ENCODE measurements at places on chromosomes 16 and 17. TPM values are rescaled to one million over a fixed set of nuclear protein-coding genes. Genes with fewer than 3 reads are reported as not detected.

The CD300E gene
- not detected for total RNA-seq

The ACSM5 gene
- not detected for total RNA-seq

The NPTX1 gene
- total RNA-seq: under 0.01 TPM

The TBX2 gene
- total RNA-seq: not detected

The HASPIN gene
- 0.50 TPM for total RNA-seq

The SLC38A10 gene
- 35.2 TPM for total RNA-seq

The TMEM98 gene
- total RNA-seq: 75.2 TPM

The TMEM238L gene
- not detected for total RNA-seq

The PMFBP1 gene
- 0.68 TPM for total RNA-seq

The POLG2 gene
- total RNA-seq: 12.3 TPM

The CPNE7 gene
- total RNA-seq: 3.1 TPM

The UNC13D gene
- 13.7 TPM for total RNA-seq

The NAGS gene
- 11.8 TPM for total RNA-seq

The INCA1 gene
- 0.21 TPM for total RNA-seq

The HOXB6 gene
- total RNA-seq: not detected

The CDT1 gene
- total RNA-seq: 0.14 TPM

The HSDL1 gene
- total RNA-seq: 25.7 TPM

The HBA1 gene
- not detected for total RNA-seq

The SGCA gene
- total RNA-seq: 0.28 TPM

The OSGIN1 gene
- 5.1 TPM for total RNA-seq

The PITPNM3 gene
- 59.1 TPM for total RNA-seq

The SCGB1C2 gene
- total RNA-seq: not detected

The GPR179 gene
- 0.14 TPM for total RNA-seq

The CIBAR2 gene
- total RNA-seq: not detected

The PRAC1 gene
- not detected for total RNA-seq

The SPIRE2 gene
- total RNA-seq: 2.9 TPM

The DNAAF8 gene
- total RNA-seq: under 0.01 TPM

The BAIAP3 gene
- total RNA-seq: 0.34 TPM

The CDH3 gene
- total RNA-seq: 791 TPM

The KRT35 gene
- total RNA-seq: not detected

The SEPTIN1 gene
- total RNA-seq: 0.07 TPM

The ASPHD1 gene
- total RNA-seq: 1.6 TPM
